ENCODE measurements at places on chromosomes 12 and 14.

- no peak for DNase-seq
Observed at GRCh38 chr12:88237954-88238353, 95.8 kb downstream of the TMTC3 start.

DNA sequence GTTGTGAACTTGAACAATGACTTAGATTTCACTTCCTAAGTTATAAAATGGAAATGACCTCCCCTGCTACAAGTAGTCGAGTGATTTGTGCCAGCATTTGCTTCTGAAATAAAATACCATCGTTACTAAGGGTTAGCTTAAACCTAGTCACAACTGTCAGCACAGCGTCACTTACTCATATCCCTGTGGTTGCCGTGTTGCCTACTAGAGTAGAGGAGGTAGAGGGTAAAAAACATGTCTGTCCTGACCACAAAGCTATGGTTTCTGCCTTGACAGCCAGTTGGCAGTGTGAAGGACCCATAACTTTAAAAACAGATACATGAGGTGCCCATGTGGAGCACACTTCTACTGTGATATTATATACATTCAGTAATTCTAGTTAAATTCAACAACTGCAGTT lies 234.2 kb upstream of the RGS6 start:
- DNase-seq: no peak

GRCh38 chr12:70094467-70094866 lies 148.8 kb upstream of the CNOT2 start:
- DNase-seq: no peak

GRCh38 chr14:42334931-42335330 lies 728.3 kb downstream of the LRFN5 start:
- no peak for DNase-seq

GRCh38 chr12:99130808-99131553 lies 485.9 kb downstream of the APAF1 start:
- DNase-seq: no peak

GRCh38 chr12:67085699-67086098 lies 183.5 kb upstream of the CAND1 start:
- no peak for DNase-seq
